Left kidney (tissue), 8 donors: ENCODE measurements at places on chromosomes 3 and 15. TPM values are rescaled to one million over a fixed set of nuclear protein-coding genes. Genes with fewer than 3 reads are reported as not detected.

The SUSD5 gene
- 4.5 TPM for polyA plus RNA-seq

The SQOR gene
- polyA plus RNA-seq = 20.0 TPM

The CYP11A1 gene
- polyA plus RNA-seq = 1.2 TPM

The DUT gene
- 166 TPM for polyA plus RNA-seq

The COL8A1 gene
- 9.0 TPM for polyA plus RNA-seq

The COPG1 gene
- polyA plus RNA-seq = 176 TPM

The CKMT1A gene
- polyA plus RNA-seq = 2.5 TPM

The COL6A6 gene
- polyA plus RNA-seq = 2.9 TPM

The GRAMD1C gene
- polyA plus RNA-seq = 34.7 TPM

The LRRFIP2 gene
- polyA plus RNA-seq = 47.7 TPM

The KCNAB1 gene
- 3.4 TPM for polyA plus RNA-seq

DNA sequence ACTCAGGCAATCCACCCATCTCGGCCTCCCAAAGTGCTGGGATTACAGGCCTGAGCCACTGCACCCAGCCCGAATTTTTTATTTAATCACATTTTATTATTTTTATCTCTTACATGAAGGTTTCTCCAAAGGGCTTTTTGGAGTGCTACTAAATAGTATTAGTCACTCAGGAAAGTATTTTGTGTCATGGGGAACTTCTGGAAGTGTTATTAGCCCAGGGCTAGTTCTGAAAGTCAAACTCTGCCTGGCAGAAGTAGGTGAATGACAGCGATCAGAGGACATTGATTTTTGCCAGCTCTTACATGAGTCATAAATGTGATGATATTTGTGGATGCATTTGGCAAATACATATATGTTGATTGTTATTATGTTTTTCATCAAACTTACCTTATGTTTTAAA, 48.7 kb downstream of the ZPLD1 start:
- DNase-seq = no peak

DNA sequence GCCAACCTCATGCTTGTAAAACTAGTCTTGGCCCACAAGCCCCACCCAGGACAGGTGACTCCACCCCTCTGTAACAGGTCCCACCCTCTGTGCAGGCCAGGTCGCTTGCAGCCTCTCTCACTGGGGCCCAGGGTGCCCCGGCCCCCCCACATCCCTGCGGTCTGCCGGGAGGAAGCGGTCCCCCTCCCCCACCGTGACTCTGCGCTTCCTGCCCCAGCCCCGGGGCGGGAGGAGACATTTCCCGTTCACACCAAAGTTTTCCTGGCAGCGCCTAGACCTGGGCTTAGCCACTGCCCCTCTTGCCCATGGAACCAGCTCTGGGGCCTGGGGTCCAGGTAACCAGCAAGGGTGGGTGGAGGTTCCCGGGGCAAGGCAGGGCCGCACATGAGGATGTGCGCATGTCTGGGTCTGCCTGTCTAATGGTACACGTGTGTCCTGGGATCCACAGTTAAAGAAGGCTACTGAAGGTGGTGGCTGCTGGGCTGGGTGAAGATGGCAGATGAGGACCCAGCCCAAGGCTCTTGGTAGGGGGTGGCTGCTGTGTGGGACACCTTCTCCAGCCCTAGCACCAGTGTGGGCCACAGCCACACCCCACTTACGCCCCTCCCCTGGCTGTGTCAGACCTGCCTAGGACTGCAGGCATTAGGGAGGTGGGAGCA, 8.4 kb downstream of the NBEAL2 start:
- no peak for DNase-seq

DNA sequence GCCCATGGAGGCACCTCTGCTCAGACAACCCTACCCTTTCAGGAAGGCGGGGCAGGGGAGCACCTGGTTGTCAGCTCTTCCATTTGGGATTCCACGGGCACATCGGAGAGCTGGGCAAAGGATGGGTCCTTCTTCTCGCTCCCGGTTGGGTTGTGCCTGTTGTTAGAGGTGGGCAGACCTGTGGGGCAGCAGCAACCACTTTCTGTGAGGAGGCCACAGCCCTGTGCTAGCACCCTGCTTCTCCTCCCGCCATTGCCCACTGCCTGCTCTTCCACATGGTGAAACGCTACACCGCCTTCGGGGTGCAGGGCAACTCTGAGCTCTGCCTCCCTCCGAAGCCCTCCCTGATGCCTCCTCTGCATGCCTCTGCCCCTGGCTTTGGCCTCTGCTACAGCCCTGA, 7.0 kb upstream of the HHATL start:
- no peak for DNase-seq

- no peak for DNase-seq
Observed at GRCh38 chr3:16183601-16184270, 9.3 kb downstream of the GALNT15 start.

DNA sequence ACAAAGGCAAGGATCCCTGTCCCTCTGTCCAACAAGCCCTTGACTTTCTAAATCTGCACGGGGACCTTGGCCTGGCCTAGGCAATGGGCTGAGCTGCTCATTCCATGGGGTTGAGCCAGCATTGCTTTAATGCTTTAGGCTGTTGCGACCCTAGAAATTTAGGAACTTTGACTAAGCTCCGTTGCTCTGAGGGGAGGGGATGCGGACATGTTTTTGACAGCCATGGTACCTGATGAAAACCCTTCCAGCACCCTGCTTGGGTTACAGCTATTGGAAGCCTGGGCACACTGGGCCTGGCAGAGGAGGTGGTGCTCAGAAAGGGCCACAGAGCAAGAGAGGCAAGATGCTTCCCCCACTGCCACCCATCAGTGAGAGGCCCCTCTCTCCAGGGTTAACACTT, 37.1 kb downstream of the SYNM start:
- no peak for DNase-seq

DNA sequence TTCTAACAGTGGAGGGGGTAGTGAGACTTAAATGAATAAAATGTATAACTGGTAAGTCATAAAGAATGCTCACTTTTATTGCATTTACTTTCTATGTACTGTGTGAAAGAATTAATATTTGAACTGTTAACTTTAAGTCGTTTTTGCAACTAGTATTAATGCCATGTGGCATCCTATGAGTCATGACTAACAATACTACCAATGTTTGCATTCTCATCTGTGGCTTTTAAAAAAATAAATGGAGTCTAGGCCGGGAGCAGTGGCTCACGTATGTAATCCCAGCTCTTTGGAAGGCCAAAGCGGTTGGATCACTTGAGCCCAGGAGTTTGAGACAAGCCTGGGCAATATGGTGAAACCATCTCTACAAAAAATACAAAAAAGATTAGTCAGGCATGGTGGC, 5.2 kb downstream of the C3orf49 start:
- DNase-seq = no peak

DNA sequence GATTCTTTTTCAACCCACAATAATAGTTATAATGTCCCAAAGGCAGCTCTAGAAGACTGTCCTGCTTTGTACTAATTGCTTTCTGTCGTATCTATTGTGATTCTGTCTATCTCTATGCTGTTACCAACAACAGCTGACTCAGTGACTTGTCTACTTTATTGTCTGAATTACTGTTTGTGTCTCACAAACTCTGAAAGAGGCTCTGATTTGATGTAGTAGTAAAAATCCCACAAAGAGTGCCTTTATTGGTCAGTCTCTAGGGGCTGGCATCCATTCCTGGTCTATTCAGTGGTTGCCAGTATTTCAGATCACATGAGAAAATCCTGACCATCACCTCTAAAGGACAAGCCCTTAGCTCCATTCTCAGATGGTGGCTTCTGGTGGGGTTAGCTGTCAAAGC, 254.2 kb downstream of the NSUN3 start:
- no peak for DNase-seq

DNA sequence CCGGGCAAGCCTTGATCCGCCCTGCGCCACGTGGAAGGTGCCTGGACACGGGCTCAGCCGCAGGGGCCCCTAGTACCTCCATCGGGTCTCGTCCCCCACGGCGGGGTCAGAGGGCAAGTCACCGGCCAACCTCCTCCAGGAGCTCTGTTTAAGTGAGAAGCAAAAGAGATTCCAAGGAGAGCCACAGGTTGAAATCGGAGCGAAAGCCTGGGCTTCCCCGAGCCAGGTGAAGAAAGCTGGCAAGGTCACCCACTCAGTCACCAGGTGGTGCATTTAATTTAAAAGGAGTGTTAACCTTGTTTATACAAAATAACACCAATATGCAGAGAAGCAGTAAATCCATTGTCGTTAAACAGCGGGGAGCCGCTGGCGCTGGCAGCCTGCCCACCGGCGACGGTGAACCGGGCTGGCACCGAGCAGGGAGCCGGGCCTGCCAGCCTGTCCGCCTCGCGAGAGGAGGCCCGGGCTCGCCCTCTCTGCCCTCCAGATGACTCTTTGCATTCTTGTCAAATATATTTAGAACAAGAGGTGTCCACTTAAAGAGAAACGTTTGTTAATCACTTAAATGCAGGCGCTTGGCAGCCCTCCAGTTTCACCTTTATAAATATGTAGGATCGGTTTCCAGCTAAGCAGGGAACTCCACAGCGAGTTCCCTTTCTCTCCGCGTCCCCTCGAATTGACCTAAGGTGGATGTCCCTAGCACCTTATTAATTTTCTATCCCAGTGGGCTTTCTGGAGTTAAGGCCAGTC, 277.3 kb upstream of the NR2F2 start:
- peak; percentile 68 for DNase-seq

- no peak for DNase-seq
Observed at GRCh38 chr3:128494367-128494650, 1.3 kb upstream of the GATA2 start.

DNA sequence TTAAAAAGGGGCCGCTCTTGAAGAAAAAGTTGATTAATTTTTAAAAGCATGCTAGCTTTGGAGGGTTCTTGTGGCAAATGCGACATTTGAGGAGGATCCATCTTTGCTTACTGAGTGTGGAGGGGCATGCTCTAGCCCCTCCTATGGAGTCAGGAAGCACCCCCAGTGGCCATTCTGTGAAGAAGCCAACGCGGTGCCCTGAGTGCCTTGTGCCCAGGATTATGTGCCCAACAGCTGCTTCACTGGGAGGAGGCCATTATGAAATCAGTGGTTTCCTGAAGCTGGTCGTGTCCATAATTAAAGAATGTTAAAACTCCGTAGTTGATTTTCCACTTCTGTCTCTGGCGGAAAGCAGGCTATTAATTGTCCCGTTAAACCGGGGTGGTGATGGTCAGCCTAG, 69.1 kb upstream of the TNFAIP8L3 start:
- DNase-seq = no peak

GRCh38 chr15:65561934-65562333, 31.7 kb downstream of the HACD3 start:
- peak; percentile 27 for DNase-seq

DNA sequence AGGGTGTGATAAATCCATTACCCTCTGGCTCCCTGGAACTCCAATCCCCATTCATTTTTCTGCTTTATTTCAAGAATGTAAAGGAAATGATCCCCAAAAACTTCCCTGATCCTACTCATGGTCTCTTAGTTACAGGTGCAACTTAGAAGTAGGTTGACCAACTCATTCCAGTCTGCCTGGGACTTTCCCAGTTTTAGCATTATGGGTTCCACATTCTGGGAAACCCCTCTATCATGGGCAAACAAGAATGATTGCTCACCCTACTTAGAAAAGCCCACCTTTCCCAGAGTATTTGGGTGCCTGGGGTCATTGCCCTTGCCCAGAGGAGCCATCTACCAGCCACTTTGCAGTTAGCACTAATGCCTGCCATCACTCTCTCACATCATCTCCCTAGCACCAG, 15.6 kb downstream of the CLDN18 start:
- no peak for DNase-seq

DNA sequence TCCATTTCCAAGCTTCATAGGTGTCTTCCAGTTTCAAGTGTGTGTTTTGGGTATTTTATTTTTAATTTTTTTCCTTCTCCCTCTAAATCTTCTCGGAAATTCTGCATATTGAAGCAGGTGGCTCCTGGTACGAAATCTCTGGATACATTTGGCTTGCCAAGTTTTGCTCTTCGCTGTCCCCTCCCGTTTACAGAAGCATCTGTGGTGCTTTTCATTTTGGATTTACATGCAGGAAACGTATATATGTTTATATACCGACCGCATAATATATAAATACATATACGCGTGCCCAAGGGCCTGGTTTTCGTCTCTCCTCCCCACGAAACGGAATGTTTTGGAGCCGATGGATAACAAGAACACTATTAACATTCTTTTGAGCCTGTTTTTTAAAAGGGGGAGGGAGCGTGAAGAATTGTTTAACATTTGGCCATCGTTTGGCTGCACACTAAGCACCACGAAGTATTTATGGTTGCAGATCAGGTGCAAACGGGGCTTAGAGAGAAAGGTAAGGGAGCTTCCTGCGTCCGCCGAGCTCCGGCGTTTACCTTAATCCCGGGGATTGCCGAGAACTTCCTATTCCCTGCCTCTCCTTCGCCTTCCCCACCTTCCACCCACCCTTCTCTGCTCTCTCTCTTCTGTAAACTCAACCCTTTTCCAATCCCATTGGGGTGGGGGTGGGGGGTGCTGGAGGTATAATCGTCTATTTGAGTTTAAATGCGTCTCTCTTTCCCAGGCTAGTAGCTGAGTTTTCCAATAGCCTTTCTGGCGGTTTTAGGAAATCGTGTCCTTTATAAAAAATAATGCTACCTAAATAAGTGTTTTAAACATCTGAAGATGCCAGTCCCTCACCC, 1.1 kb upstream of the NLGN1 start:
- DNase-seq = no peak

DNA sequence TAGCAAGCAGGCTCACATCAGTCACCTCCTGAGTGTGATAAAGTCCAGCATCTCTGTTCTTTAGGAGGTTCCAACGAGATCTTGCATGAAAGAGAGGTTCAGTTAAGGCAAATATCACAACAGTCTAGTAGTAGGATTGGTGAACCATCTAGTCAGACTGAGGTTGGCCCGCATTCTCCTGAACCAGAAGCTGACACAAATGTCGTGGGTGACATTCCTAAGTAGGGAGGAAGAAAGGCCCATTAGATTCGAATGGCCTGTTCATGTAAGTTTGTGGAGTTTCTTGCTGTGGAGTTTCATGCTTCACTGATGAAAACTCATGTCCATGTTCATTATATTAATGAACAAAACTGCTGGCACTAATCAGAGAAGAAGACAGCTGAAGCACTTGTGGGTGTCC, 66.7 kb upstream of the XCR1 start:
- DNase-seq = no peak

DNA sequence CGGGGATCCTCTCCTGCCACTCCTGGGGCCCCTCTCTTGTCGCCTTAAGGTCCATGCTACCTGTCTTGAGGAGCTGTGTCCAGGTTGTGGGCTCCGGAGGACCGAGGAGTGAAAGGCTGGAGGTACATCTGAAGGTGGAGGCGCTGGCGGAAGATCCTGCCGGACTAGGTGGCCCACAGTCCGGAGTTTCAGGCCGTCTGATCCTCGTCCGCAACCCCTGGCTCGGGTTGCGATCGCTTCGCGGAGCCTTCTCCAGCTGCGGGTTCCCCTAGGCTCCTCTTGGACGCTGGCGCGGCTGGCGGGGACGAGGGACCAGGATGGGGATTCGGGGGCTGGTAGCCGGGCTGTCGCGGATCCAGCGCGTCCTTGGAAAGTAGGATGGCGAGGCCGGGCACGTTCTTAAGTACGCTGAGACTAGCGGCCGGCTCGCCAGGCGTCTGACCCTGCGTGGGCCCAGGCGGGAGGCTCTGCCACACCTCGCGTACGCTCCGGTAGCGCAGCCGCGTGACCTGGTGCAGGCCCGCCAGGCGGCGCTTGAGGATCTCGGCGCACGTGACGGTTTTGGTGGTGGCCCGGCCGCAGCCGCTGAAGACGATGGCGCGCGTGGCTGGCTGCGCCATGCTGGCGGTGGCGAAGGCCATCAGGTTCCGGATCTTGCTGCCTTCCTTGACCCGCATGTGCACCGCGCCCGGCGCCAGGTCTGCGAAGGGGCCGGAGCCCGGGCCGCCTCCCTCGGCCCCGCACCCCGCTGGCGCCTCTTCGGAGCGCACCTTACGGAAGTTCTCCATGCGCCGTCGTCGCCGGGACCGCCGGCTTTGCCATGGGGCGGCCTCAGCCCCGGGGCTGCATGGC, 550 bp downstream of the RPP25 start:
- DNase-seq = peak; percentile 56

- DNase-seq = no peak
Observed at GRCh38 chr3:113717818-113718217, 21.4 kb upstream of the USF3 start.

- no peak for DNase-seq
Observed at GRCh38 chr3:7322957-7323669, 462.2 kb downstream of the GRM7 start.
